ENCODE measurements at places on chromosomes 2 and 18. TPM values are rescaled to one million over a fixed set of nuclear protein-coding genes. Genes with fewer than 3 reads are reported as not detected.

The SLC38A11 gene
- not detected for total RNA-seq

- no peak for DNase-seq
Measured at GRCh38 chr2:70479816-70480215, 73.8 kb downstream of the TGFA start.

DNA sequence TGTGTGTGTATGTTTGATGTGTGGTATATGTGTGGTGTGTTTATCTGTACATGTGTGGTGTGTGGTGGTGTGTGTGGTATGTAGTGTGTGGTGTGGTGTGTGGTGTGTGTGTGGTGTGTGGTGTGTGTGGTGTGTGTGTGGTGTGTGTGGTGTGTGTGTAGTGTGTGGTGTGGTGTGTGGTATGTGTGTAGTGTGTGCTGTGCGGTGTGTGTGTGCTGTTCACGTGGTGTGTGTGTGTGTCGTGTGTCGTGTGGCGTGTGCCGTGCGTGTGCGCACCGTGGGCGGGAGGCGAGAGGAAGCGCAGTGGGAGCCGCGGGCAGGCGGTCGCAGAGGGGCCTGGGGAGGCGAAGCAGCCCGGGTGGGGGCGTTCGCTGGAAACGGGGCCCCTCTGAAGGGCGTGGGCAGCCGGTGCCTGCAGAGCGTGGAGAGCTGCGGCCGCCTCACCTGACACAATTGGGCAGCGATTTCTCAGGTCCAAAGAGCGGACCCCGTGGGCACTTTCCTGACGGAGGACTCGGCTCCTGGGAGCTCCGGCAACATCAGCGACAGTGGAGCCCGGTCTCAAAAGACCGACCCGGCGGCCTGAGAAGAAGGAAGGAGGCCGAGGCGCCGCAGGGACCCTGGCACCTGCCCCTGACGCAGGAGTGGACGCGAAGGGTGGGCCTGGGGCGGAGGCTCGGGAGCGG is 741.1 kb upstream of the SALL3 start:
- DNase-seq = no peak

GRCh38 chr2:36672199-36672598 is 24.3 kb upstream of the VIT start:
- no peak for DNase-seq

DNA sequence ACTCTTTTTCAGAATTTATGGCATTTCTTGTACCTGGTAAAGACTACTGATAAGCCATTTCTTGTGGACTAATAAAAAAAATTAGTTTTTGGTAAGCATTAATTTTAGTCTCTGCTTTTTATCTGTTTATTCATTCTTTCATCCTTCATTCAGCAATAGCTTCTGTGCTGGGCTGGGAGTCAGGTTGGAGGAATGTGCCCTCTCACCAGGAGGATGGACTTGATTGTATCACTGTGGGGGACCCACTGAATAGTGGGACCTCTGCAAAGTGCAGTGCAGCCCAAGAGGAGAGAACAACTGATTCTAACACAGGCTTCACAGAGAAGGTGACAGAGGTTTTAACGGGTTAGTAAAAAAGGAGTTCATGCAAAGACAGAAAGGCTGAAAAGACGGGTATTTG is 39.1 kb downstream of the CDC42EP3 start:
- DNase-seq = no peak

The ANKRD30B gene
- total RNA-seq = not detected

The NMUR1 gene
- total RNA-seq = 0.07 TPM

DNA sequence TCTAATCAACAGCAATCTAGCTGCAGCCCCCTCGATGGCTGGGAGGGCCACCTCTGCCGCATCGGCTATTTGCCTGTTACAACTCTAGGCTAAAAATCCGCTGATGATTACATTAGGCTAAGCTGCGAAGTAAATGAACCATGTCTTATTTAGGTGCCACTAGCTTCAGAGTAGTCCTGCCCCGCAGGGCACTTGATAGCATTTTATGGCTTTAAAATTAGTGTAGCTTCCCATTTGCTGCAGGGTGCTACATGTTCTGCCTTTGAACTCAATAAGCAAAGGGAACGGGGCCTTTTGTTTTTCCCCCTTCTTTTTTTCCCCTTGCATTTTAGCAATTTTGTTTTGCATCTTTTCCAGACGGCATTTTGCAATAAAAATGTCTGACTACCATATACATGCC is 270.2 kb downstream of the GBX2 start:
- no peak for DNase-seq

DNA sequence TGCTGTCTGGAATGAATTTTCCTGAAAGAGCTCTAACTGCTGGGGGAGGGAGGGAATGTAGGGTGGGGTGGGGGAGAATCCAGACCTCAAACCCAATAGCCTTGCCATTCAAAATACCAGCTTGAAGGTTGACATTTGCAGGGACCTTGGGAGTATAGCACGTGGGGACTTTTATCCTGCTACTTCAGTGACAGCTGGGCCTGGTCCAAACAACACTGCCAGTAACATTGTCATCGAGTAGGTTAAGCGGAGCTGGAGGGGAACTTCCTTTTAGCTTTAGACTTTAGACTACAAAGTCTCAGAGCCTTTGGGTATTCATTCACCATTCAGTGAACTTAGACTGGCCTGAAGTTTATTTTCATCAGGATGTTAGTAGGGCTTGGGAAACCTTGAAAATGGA is 248.7 kb downstream of the MEIS1 start:
- no peak for DNase-seq

DNA sequence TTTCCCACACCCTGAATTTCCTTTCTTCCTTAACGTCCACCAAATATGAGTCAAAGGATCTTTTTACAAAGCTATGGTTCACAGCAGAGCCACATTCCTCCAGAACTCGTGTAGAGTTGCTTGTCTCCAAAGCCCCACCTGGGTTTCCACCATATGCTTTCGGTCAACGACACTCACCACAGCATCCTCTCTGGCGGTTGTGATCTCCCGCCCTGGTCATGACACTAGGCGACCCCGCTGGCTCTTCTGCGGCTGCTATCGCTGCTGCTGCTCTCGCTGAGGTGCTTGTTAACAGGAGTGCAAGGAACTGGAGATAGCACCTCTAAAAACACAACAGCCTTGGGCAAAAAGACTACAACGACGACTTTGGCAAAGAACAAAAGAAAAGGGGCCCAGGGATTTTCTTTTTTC is 340 bp downstream of the SLC40A1 start:
- peak; percentile 57 for DNase-seq

- no peak for DNase-seq
Measured at GRCh38 chr2:32752205-32752604, 124.4 kb downstream of the TTC27 start.

The ANXA4 gene
- total RNA-seq = 43.2 TPM

The ESPNL gene
- total RNA-seq = 0.14 TPM

All from activated CD4-positive, alpha-beta memory T cell treated with anti-CD3 and anti-CD28 coated beads for 36 hours (primary cell).